AG09319 (cell line): ENCODE measurements at places on chromosomes 5 and 9.

GRCh38 chr5:8060235-8060952 is 191.4 kb downstream of the MTRR start:
- DNase-seq = no peak

DNA sequence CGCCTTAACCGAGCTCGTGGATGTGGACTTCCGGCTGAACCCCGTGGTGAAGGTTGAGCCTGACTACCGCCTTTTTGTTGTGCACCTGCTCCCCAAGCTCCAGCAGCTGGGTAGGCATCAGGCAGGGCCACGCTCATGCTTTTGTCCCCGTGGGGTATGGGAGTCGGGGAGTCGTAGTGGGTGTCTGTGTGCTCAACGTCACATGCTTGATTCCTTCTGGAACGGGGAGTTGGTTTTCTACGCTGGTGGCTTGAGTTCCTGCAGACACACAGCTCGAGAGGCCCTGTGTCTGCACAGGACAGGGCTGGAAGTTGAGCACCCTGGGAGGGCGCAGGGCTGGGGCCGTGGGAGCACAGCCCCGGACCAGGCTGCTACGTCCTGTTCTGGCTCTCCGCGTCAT is 8.0 kb downstream of the CEP72 start:
- DNase-seq = no peak

- DNase-seq = no peak
Observed at GRCh38 chr9:99485459-99485858, 263.4 kb downstream of the SEC61B start.

DNA sequence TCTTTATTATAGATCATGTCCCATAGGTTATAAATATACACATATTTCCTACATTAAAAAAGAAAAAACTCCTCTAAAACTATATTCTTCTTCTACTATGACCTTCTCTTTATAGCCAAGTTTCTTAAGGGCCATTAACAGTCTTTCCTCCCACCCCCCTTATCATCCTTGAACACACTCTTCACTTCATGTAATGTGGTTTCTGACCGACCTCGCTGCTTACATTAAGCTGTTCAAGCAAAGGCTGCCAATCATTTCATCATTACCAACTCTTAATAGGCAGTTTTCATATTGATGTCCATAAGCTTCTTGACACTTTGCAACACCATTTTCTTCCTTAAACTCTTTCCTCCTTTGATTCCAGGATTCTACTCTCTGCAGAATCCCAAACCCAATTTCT is 283.0 kb upstream of the PCSK5 start:
- DNase-seq = no peak

GRCh38 chr9:114017741-114018715 is 60.1 kb downstream of the AMBP start:
- DNase-seq = no peak

DNA sequence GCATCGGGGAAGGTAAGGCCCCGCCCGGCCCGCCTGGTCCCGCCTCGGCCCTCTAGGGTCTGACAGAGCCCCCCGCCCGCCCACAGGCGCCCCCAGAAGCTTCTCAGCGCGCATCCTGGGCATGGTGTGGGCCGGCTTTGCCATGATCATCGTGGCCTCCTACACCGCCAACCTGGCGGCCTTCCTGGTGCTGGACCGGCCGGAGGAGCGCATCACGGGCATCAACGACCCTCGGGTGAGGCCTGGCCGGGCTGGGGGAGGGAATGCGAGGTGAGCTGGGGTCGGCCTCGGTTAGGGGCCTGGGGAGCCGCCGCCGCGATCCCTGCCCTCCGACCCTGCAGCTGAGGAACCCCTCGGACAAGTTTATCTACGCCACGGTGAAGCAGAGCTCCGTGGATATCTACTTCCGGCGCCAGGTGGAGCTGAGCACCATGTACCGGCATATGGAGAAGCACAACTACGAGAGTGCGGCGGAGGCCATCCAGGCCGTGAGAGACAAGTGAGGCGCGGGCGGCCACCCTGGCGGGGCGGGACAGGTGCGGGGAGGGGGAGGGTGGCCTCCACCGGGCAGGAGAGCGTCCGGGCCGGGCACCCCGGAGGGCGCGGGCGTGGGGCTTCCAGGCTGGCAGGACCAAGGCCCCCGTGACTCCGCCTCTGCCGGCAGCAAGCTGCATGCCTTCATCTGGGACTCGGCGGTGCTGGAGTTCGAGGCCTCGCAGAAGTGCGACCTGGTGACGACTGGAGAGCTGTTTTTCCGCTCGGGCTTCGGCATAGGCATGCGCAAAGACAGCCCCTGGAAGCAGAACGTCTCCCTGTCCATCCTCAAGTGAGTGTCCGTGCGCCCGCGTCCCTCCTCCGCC is 7.1 kb downstream of the LRRC26 start:
- DNase-seq = no peak

DNA sequence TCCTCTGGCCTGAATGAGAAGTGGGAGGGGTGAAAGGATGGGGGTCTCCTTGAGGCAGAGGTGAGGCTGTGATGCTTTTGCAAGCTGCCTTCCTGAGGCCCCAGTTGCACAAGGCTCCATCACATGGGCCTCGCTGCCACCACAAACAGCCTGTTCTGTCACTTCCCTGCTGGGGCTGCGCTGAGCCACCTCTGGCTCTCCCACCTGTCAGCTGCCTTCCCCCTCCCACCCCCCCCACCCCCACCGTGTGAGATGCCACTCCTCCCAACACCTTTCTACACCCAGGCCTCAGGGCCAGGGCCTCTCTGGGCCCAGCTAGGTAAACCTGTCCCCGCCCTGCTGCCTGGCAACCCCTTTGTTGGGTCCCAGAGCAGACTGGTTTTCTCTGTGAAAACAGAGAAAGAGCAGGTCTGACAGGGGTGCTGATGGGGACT is 4.5 kb upstream of the PDLIM4 start:
- no peak for DNase-seq

- no peak for DNase-seq
Observed at GRCh38 chr5:138775034-138775433, 21.8 kb downstream of the CTNNA1 start.

DNA sequence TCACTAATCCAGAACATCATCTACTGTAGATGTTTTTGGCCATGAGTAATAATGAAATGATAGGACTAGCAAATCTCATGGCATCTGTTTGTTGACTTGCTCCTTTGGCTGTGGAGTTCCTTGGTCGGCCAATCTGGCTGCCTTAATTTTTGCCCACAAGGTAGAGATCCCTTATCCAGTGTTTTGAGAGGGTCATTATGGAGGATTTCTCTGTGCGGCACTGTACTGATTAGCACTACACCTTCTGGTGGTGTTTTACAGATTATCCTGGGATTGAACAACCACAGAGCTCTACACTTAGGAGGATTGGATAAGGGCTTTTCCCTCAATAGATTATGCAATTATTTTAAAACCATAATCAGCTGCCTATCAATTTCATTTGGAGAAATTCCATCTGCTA is 3.2 kb upstream of the ENHO start:
- no peak for DNase-seq

DNA sequence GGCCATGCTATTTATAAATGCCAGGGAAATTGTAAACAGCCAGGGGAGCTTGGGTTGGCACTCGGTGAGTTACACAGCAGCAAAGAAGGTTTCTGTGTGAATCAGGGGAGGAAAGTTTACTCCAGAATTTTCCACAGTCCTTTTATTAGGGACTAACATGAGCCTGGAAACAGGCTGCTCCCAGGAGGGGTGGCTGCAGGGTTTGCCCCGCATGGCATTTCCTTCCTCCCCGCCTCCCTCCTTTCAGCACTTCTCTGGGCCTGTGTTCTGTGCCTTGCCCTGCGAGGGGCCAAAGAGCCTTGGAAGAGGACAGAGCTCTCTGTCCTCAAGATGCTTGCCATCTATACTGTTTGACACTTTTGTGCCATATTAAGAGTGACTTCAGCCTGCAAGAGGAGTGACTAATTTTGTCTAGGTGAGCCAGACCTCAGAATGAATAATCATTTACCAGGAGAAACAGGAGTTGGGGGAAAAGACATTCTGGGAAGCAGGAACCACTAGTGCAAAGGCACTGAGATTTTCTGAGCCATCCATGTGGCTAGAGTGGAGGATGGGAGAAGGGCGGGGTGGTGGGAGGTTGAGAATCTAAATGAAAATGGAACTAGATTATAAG is 1.8 kb downstream of the GSN start:
- DNase-seq = no peak

DNA sequence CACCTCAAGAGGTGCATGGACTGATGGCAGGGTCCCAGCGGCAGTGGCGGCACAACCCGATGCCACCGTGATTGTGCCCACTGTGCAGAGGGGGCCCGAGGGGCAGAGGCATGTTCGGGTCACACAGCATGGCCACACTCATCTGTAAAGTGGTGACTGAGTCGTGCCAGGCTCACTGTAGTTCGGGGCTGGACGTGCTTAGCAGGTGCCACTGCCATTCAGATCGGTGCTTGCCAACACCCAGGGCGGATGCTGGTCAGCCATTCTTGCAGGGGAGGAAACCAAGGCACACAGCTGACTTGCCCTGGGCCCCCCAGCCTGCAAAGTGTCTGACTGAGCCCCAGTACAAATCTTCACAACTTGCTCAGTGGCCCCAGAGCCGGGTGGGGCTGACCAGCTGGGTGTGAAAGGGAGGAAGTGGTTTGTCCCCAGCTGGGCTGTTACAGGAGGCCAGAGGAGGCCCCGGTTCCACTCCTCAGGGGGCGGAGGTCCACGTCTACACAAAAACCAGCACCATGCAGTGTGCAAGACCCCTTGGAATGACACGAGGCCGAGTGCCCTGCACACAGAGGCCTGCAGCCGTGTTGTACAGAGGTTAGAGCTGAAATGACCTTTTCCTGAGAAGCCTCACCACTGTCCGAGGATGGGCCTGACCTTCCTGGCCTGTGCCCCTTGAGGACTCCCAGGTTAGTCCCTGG is 17.9 kb downstream of the FGD3 start:
- no peak for DNase-seq
